Hematopoietic multipotent progenitor cell treated with erythropoietin and hydrocortisone succinate and interleukin-3 and kit ligand, for 17 days (in vitro differentiated cells): ENCODE measurements at places on chromosomes 5 and 9.

- no peak for DNase-seq
Observed at GRCh38 chr9:93900971-93901861, 53.9 kb downstream of the BARX1 start.

DNA sequence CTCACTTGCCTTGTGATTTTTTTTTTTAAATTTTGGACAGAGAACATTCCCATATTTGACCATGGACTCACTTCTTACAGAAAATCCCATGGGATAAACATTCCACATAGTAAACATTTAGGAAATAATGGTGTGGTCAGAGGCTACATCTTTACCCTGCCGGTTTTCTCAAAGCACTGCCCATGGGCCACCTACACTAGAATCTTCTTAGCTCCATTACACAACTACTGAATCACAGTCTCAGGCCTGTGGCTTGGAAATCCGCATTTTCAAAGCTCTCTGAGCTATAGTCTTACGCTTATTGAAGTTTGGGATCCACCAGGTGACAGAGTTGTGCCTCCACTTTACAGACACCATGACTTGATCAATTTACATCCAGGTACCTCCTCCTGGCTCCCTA, 39.4 kb downstream of the ALG2 start:
- no peak for DNase-seq

- no peak for DNase-seq
Observed at GRCh38 chr5:54534191-54535004, 16.8 kb downstream of the SNX18 start.

GRCh38 chr9:68577774-68578591, 37.3 kb upstream of the TMEM252 start:
- DNase-seq = no peak

- DNase-seq = no peak
Observed at GRCh38 chr9:78707481-78707991, 410.6 kb downstream of the PSAT1 start.

- DNase-seq = no peak
Observed at GRCh38 chr5:145393426-145393825, 441.7 kb downstream of the PRELID2 start.

DNA sequence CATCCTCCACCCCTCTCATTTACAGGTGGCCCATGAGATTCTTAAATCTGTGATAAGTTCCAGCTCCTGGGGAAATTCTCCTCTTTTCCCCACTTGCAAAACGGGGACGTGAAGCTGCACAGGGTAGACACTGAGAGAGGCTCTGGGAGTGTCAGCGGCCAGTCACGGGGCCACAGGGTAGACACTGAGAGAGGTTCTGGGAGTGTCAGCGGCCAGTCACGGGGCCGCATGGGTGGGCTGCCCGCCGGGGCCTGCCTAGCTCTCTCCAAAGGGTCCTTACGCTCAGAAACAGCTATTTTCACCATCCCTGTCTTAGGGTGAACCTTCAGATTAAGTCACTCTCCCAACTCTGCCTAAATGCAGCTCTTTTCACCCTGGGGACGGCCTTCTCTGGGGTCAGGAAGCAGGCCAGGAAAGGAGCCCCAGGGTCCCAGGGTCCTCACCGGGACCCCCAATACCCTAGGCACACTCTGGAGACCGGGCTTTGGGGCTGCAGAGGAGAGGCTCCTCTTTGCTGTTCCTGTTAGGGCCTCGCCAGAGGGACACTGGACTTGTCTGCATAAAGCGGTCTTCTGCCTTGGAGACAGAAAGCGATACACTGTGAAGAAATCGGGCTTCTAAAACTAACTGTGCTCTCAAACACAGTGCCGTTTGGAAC, 1.5 kb downstream of the FAM78A start:
- peak; percentile 53 for DNase-seq

DNA sequence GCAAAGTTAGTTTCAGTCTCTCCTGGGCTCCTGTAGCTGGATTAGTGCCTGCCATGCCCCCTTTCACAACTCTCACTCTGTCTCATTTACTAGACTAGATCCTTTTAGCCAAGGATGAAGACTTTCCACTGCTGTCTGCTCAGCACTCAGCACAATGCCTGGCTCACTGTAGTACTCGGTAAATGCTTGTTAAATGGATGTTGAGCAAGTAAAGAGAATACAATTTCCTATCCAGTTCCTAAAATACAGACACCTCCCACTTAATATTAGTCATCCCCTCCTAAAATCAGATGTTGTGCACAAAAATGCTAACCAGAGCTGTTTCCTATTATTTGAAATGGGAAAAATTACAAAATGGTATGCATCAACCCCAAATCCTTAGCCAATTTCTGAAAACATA, 195.8 kb downstream of the SREK1 start:
- no peak for DNase-seq

DNA sequence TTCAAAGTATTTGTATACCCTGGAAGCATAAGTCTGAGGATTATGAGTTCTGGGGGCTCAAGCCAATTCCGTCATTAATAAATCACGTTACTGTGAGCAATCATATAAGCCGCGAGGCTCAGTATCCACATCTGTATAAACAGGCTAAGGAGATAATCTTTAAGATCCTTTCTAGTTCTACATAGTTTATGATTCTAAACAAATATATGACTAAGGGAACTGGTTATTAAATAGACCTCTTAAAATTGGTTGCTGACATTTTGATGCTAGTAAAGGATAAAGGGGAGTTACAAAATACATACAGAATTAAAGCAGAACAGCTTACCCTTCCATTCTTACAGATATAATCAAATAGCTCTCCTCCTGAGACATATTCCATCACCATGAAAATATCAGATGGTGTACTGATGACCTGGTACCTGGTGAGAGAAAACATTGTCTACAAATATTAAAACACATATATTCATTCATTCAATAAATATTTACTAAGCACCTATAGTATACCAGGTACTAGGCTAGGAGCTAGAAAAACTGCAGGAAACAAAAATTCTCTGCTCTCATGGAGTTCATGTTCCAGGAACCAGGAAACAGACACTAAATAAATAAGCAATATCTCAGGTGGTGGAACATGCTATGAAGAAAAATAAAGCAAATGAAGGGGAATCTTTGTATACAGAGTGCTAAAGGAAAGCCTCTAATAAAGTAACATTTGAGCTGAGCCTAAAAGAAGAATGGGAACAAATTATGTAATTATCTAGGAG, 19.5 kb upstream of the TTC33 start:
- DNase-seq = no peak
